Endothelial cell (in vitro differentiated cells): ENCODE measurements at places on chromosomes 12 and 14.

- no peak overlapping the region for H3K27ac ChIP-seq
- H3K4me1 ChIP-seq: no peaks in the 10 kb centered on the region
- no peak for DNase-seq
- no peaks in the 10 kb centered on the region for H3K36me3 ChIP-seq
- no peak overlapping the region for H3K4me3 ChIP-seq
- no peaks in the 10 kb centered on the region for H3K27me3 ChIP-seq
Observed at GRCh38 chr12:78406828-78407227, 457.7 kb upstream of the SYT1 start.

GRCh38 chr12:122843455-122843854 lies 8.2 kb downstream of the HIP1R start:
- H3K4me1 ChIP-seq: peaks cover 21% of the 10 kb centered on the region
- H3K27ac ChIP-seq: peak overlapping the region; percentile 64
- DNase-seq: no peak
- peaks cover 19% of the 10 kb centered on the region for H3K36me3 ChIP-seq
- H3K4me3 ChIP-seq: peak overlapping the region; percentile 21
- H3K27me3 ChIP-seq: peaks cover 11% of the 10 kb centered on the region

DNA sequence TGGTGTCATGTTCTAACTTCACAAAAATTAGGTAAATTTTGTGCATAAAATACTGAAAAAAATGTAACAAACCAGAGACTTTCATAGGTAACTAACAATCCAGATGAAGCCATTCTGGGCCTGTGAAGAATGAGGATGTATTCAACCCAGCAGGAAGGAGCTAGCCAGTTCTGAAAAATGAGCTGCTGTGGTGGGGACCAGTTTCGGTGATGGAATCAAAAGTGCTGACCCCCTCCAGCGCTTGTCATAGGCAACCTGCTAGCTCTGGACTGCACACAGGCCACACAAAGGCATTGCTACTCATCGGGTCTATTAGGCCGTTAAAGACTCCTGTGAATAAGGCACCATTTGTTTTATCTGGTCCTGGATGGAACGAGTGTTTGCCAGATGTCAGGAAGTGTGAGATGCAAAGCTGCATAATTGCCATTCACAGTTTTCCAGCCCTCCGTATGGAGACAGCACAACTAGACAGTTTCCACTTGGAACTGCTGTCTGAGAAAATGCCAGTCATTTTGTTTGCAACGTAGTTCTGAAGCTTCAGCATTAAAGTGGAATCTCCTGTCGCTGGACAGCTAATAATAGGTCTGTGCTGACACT lies 3.3 kb upstream of the RIMBP2 start:
- H3K4me3 ChIP-seq: no peak overlapping the region
- peaks cover 3% of the 10 kb centered on the region for H3K4me1 ChIP-seq

DNA sequence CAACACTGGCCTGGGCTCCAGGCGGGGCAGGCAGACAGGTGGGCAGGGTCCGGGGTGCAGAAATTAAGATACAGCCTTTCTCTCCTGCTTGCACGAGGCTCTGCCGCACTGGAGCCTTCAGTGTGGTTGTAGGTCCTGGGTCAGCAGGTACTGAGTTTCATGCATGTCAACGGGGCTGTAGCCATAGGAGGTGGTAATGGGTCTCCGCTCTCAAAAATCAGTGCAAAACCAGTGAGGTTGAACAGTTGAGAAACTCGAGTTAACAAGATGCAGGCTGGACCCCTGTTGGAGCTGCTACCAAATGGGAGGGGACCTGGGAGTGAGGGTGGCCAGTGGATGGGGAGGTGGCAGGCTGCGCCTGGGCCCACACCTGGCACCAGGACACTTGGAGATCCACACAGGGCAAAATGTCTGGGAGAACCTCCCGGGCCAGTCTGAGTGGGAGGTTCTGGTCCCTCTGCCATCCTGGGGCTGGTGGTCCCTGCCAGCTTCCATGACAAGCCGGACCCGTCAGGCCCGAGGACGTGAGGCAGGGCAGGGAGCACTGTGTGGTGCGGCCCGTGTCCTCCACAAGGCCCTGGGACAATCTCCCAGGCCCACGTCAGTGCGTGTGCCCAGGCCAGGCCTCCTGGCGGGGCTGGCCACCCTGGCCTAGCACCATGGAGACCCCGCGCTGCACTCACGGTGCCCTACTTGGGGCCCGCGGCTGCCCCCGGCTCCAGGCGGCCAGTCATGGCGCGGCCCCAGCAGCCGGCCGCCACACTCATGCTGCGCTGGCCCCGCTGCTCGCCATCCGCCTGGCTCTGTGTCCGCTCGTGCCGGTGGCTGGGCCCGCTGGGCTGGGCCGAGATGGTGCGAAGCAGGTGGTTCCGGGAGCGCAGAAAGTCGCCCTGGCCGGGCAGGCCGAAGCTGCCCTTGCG lies 5.1 kb downstream of the ARL6IP4 start:
- H3K27me3 ChIP-seq: peaks cover 4% of the 10 kb centered on the region
- no peak overlapping the region for H3K27ac ChIP-seq
- peaks cover 9% of the 10 kb centered on the region for H3K36me3 ChIP-seq
- peaks cover 23% of the 10 kb centered on the region for H3K4me1 ChIP-seq

- DNase-seq: no peak
- peak overlapping the region; percentile 39 for H3K4me3 ChIP-seq
- peak overlapping the region; percentile 81 for H3K27ac ChIP-seq
- peaks cover 17% of the 10 kb centered on the region for H3K27me3 ChIP-seq
Observed at GRCh38 chr14:105015905-105016304, 5.0 kb downstream of the CDCA4 start.

GRCh38 chr12:92485351-92486348 lies 217.1 kb upstream of the PLEKHG7 start:
- no peaks in the 10 kb centered on the region for H3K27me3 ChIP-seq
- H3K36me3 ChIP-seq: no peaks in the 10 kb centered on the region
- peak overlapping the region; percentile 7 for H3K27ac ChIP-seq
- no peak overlapping the region for H3K4me3 ChIP-seq
- no peak for DNase-seq

DNA sequence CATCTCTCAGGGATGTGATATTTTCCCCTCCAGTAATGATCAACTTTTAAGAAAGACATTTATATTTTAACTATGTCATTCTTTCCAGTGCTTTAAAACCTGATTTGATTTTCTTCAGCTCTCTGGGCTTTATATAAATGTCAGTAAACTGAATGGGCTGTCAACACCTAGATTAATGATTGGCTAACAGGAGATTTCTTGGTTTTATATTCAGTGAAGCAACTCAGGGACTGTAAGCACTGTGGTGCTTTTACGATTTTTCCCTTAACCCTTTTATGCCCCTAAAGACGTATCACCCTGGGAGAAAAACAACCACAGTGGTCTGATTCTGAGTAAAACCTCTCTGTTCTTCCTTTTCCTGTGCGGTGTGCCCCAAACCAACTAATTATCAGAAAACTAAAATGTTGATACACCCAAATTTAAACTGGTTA lies 38.0 kb downstream of the PTGER2 start:
- H3K4me1 ChIP-seq: no peaks in the 10 kb centered on the region
- no peak for DNase-seq
- no peak overlapping the region for H3K27ac ChIP-seq
- no peak overlapping the region for H3K4me3 ChIP-seq

- H3K27me3 ChIP-seq: no peaks in the 10 kb centered on the region
- H3K4me3 ChIP-seq: peak overlapping the region; percentile 6
- peaks cover 27% of the 10 kb centered on the region for H3K4me1 ChIP-seq
- no peak for DNase-seq
- peak overlapping the region; percentile 22 for H3K27ac ChIP-seq
- H3K36me3 ChIP-seq: peaks cover 12% of the 10 kb centered on the region
Observed at GRCh38 chr14:57405562-57405961, 15.2 kb downstream of the NAA30 start.

DNA sequence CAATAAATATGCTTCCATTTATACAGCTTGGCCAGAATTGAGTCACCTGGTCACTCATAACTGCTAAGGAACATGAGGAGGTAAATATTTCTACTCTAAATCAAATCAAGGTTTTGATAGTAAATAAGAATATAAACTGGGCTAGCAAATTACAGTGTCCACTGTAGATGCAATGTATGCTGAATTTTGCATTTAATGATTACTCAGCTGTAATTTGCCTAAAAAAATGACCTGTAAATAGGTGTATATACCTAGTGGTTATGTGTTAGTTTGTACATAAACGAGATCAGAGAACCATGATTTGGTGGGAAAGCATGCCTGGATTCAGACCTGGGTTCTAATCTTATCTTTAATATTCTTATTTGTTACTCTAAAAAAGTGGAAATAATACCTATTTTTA lies 76.6 kb upstream of the CNTN1 start:
- no peaks in the 10 kb centered on the region for H3K36me3 ChIP-seq
- no peak overlapping the region for H3K27ac ChIP-seq
- no peaks in the 10 kb centered on the region for H3K4me1 ChIP-seq
- no peaks in the 10 kb centered on the region for H3K27me3 ChIP-seq
- no peak for DNase-seq

- H3K27me3 ChIP-seq: peaks cover 5% of the 10 kb centered on the region
- peak overlapping the region; percentile 5 for H3K4me3 ChIP-seq
- no peak for DNase-seq
- peaks cover 13% of the 10 kb centered on the region for H3K4me1 ChIP-seq
- H3K36me3 ChIP-seq: no peaks in the 10 kb centered on the region
Observed at GRCh38 chr12:107352347-107353081, 259.2 kb upstream of the CRY1 start.

- no peak overlapping the region for H3K4me3 ChIP-seq
- peaks cover 1% of the 10 kb centered on the region for H3K27me3 ChIP-seq
- H3K4me1 ChIP-seq: no peaks in the 10 kb centered on the region
Observed at GRCh38 chr12:46701356-46701755, 124.4 kb downstream of the SLC38A4 start.

- no peaks in the 10 kb centered on the region for H3K4me1 ChIP-seq
- peaks cover 30% of the 10 kb centered on the region for H3K36me3 ChIP-seq
- H3K27ac ChIP-seq: no peak overlapping the region
- peak overlapping the region; percentile 27 for H3K4me3 ChIP-seq
Observed at GRCh38 chr12:122473543-122474323, 27.0 kb downstream of the ZCCHC8 start.

DNA sequence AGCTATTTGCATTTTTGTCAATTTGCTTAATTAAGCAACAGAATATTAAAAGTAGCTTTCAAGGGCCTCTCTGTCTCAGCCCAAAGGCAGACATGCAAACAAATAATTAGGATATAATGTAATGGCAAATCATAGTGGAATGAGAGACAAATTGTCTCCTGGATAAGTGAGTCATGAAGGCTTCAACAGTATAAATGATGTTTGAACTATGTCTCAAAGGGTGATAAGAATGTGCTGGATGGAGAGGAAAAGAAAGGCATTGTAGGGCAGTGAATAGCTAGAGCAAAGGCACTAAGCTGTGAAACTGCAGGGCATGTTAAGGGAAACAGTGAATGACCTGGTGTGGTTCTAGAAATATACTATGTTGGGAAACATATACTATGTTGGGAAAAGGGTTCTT lies 53.5 kb upstream of the PPP1R12A start:
- H3K4me3 ChIP-seq: no peak overlapping the region
- no peaks in the 10 kb centered on the region for H3K4me1 ChIP-seq
- no peak overlapping the region for H3K27ac ChIP-seq
- no peak for DNase-seq
